ENCODE measurements at places on chromosomes 16 and 17. TPM values are rescaled to one million over a fixed set of nuclear protein-coding genes. Genes with fewer than 3 reads are reported as not detected.

DPEP2 gene
- polyA plus RNA-seq = 1.1 TPM

GPR179 gene
- 0.45 TPM for polyA plus RNA-seq

PNMT gene
- polyA plus RNA-seq = 11.7 TPM

GRN gene
- 55.7 TPM for polyA plus RNA-seq

P2RX5 gene
- polyA plus RNA-seq = 1.3 TPM

WFIKKN1 gene
- polyA plus RNA-seq = 2.6 TPM

JMJD8 gene
- polyA plus RNA-seq = 50.2 TPM

FBXW10B gene
- polyA plus RNA-seq = 1.4 TPM

C17orf100 gene
- 3.3 TPM for polyA plus RNA-seq

ACD gene
- polyA plus RNA-seq = 29.0 TPM

CD68 gene
- 9.7 TPM for polyA plus RNA-seq

HOXB5 gene
- 0.80 TPM for polyA plus RNA-seq

WFDC1 gene
- polyA plus RNA-seq = 2.6 TPM

CLEC19A gene
- polyA plus RNA-seq = not detected

HCRT gene
- polyA plus RNA-seq = not detected

HES7 gene
- polyA plus RNA-seq = 0.08 TPM

CTRL gene
- polyA plus RNA-seq = 609 TPM

KCTD19 gene
- polyA plus RNA-seq = 0.42 TPM

SPIRE2 gene
- 6.7 TPM for polyA plus RNA-seq

KRTAP1-1 gene
- polyA plus RNA-seq = not detected

NPIPA8 gene
- 12.3 TPM for polyA plus RNA-seq

DNAI2 gene
- polyA plus RNA-seq = 0.77 TPM

MLYCD gene
- polyA plus RNA-seq = 8.7 TPM

HOXB8 gene
- polyA plus RNA-seq = 0.15 TPM

UTS2R gene
- polyA plus RNA-seq = not detected

CACNG5 gene
- 0.77 TPM for polyA plus RNA-seq

METRN gene
- 82.0 TPM for polyA plus RNA-seq

TSR3 gene
- polyA plus RNA-seq = 40.9 TPM
